ENCODE measurements at places on chromosomes 2 and 18. TPM values are rescaled to one million over a fixed set of nuclear protein-coding genes. Genes with fewer than 3 reads are reported as not detected.

GRCh38 chr2:217482056-217482710 is 520.6 kb downstream of the TNS1 start:
- DNase-seq: no peak

- DNase-seq: no peak
Measured at GRCh38 chr18:13826209-13826608, 2.3 kb downstream of the MC5R start.

GRCh38 chr18:12091538-12092141 is 2.0 kb upstream of the ANKRD62 start:
- no peak for DNase-seq

DNA sequence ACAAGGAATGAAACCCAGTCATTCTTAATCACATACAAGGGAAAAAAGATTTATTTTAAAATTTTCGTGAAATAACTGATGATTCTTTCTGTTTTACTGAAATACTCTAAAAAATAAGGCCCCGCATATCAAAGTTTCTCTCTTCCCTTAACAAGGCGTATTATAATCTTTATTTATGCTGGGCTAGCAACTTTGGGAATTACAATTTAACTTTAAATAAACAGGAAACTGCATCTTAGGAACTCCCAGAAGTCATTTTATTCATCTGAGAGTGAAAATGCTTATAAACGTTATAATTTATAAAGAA is 166.7 kb downstream of the TCF4 start:
- DNase-seq: no peak

DNA sequence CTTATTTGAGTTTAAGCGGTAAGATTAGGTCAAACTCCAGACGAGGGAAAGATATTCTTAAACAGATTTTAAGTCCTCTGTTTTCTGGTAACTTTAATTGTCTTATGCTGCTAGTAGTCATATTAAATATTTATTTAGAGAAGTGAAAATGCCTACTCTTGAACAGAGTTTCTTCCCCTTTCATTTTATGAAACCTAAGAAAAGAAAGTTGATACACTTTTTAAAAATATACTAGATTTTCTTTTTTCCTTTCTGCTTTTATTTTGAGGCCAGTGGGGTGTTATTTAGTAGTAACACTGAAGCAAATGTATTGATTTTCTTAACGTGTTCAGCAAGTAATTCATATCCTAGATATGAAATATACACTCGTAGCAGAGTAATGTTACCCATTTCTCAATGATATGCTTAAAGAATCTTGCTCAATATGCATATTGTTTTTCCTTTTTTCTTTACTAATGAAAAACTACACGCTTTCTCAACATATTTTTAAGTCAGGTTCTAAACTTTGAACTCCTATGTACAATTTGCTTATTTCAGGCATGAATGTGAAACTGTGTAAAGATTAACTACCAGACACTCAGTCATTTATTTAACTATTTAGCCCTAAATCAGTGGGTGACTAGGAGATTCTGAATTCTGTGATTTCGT is 691 bp downstream of the KYNU start:
- no peak for DNase-seq

DNA sequence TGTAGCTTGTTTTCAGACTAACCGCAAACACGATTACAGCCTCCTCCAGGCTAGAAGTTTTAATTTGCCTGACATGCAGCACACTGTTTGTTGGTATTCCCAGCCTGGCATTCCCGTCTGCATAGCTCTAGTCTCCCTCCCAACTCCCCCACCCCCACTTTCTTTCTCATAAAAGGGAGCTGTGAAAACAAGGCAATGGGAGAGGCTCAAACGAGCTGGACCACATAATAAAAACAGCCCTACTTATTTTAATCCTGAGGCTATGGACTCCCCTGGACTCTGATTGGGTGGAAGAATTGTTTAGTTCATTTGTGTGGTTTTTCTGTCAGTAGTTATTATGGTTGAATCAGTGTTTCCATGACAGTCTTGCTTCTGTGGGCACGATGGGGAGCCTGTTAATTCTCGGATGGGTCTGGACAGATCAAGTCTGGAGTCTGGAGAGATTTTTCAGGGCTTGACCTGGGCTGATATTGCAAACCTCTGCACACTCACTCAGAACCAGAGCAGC is 1.2 kb downstream of the STON1 start:
- DNase-seq: no peak

- no peak for DNase-seq
Measured at GRCh38 chr18:9684881-9685614, 23.1 kb upstream of the RAB31 start.

DNA sequence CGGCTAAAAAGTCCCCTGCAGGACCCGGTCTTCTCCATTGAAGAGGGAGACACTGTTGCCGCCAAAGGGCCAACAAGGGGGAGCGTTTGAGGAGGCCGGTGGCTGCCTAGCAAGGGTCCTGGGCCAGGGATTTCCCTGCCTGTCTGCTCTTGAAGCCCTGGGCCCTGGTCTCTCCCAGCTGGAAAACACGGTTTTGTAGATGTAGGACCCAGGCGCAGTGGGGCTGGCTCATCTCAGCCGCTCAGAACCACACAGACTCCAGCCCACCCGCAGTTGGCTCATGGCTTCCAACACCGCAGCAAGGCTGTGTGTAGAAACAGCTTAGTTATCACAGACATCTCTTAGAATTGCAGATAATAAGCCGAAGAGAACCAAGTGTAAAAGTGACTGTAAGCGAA is 57.1 kb upstream of the TWIST2 start:
- DNase-seq: no peak

DNA sequence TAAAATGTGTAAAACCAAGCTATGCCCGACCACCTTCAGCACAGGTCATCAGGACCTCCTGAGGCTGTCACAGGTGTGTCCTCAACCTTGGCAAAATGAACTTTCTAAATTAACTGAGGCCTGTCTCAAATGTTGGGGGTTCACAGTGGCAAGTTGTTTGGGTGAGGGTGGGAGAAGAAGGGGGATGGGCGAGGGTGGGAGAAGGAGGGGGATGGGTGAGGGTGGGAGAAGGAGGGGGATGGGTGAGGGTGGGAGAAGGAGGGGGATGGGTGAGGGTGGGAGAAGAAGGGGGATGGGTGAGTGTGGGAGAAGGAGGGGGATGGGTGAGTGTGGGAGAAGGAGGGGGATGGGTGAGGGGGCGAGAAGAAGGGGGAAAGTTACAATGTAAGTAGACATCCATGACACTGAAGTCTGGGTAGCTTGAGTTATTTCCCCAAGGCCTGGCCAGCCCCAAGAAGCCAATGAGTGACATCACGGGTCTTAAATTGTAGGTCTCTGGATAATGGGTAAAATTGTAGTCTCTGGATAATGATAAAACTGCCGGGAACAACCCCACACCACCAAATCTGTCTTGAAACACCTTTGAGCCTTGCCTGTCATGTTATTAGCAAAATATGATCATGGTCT is 56.3 kb downstream of the TIMM21 start:
- no peak for DNase-seq

DNA sequence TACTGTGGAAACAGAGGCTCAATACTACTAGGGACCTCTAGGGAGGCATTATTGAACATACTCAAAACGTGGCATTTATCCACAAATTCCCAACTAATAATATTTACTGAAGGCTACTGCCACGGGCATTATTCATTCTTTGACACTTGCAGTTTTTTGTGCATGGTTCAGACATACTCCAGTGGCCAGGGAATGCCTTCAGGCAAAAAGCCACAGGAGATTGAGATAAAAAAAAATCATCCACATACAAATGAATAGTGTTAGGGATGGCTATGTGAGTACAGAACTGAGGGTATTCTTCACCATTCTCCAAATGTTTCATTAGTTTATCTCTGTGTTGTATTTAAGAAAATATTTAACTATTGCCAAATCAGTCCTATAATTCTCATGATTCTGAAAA is 974.9 kb upstream of the PIK3C3 start:
- DNase-seq: no peak

DNA sequence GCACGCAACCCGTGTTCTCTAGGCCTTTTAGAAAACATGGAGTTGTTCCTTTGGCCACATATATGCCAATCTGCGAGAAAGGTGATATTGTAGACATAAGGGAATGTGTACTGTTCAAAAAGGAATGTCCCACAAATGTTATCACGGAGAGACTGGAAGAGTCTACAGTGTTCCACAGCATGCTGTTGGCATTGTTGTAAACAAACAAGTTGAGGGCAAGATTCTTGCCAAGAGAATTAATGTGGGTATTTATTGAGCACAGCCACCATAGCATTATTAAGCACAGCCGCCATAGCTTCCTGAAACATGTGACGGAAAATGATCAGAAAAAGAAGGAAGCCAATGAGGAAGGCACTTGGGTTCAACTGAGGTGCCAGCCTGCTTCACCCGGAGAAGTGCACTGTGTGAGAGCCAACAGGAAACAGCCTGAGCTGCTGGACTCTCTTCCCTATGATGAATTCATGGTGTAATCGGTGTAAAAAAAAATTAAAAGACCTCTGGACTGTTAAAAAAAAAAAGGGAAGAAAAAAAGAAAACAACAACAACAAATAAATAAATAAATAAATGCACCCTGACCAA is 29.0 kb upstream of the REL start:
- no peak for DNase-seq

- no peak for DNase-seq
Measured at GRCh38 chr2:20044778-20045177, 6.7 kb downstream of the LAPTM4A start.

DNA sequence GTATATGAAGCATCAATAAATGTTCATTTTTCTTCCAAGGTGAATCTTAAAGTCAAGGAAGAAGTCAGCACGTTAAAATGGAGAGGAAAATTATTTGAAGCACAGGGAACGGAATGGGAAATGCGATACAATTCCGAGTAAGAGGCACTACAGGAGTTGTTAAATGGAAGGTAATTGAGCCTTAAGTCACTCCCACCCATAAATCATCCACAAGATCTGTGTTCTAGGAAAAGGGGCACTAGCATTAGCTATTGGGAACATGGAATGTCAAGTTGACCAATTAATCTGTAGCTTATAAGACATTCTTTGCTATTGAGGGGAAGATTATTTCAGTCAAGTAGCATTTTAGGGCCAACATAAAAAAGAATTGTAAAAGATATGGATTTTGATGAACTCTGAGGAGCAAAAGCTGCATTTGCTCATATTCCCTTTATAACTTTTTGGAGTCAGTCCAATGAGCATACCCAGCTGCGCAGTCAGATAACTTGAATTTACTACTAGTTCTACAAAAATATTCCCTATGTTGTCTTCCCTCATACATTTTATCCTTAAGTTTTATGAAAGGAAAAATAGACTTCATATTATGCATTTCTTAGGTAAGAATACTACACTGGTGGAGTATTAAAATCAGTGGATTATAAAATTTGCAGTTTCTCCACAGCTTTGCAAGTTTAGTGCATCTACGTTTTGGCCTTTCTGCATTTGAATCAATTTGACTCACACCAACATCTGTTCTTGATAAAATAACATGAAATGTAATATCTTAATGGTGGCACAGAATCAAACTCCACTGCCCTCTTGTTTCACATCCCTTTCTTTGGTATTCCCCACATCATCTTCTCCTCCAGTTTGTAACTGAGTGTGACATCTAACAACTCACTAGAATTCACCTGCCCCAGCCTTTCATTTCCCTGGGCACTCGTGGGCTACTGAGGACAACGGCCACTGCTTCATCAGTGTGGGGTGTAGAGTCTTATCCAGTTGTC is 95.6 kb downstream of the SP3 start:
- DNase-seq: no peak

- DNase-seq: peak; percentile 55
Measured at GRCh38 chr18:58314284-58314683, 270.3 kb downstream of the NEDD4L start.

DNA sequence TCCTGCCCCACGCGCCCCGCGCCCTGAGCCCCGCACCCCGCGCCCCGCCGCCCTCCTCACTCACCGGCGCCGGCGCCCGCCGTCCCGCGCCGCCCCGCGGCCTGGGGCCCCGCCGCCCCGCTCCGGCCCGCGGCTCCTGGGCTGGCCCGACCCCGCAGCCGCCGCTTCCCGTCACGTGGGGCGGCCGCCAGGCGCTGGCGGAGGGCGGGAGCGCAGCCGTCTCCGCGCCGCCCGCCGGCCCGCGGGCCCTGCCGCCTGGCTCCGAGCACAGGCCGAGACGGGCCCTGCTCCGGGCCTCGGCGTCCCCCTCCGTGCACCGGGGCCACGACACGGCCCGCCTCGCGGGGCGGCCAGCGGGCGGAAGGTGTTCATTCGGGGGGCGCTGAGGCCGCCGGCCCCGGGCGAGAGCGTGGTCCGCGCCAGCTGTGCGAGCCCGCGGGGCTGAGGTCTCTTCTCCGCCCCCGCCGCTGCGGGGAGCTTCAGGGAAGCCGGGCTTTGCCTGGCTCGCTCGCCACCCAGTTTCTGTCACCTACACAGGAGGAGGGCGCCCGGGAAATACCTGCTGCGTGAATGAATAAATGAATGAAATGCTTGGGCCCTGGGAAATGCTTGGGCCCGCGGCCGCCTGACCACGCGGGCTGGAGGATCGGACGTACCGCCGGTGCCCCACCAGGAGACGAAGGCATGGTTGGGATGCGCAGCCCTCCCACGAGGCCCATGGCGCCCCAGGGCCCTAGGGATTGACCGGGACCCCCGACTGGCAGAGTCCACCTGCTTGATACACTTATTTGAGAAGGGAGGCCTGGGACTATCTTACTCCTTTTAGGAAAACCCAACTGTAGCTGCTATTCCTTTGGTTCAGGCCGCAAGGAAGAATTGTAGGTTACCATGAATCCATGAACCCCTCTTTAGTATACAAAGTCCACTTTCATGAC is at the start of gene TGFBRAP1:
Gene TGFBRAP1, minus strand, starts transcription at position 175 of the 935 bp plus-strand sequence. CDS start 21,434 bp downstream, outside the sequence.
- no peak for DNase-seq

DNA sequence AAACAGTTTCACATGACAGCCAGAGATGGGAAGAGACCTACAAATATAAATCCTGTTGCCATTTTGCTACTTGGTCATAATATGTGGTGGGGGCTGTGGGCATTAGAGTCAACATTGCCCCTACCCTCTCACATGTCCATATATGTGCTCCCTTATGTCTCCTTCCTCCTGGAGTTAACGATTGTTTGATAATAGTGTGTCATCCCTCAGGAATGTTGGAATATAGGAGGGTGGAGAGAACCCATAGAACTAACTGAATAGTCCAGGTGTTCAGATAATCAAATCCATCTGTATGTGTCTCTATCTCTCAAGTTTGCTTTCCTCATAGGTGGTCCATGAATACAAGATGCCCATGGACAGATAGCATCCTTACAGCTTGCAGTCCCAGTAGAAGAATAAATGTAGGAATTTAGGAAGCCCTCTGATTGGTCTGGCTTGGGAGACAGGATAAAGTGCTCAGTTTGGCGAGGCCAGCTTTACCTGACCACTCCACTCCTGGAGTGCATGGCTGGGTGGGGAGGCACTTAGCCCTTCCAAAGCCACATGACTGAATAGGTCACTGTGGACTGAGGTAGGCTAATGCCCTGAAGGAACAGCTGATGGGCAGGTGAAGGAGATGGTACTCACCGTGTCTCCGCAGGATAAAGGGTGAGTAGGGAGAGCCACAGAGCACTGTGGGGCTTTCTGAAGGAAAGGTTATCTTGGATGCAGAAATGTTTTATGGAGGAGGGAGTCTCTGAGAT is 166.9 kb downstream of the CDCA7 start:
- no peak for DNase-seq

The FAM210A gene
- polyA plus RNA-seq: 10.9 TPM

The NEMP2 gene
- polyA plus RNA-seq: 3.5 TPM

The CHRND gene
- not detected for polyA plus RNA-seq

The NRP2 gene
- 106 TPM for polyA plus RNA-seq

The CCDC85A gene
- polyA plus RNA-seq: not detected

The SRD5A2 gene
- not detected for polyA plus RNA-seq

The FAM124B gene
- polyA plus RNA-seq: not detected

The C1QL2 gene
- polyA plus RNA-seq: not detected

The TMEM178A gene
- polyA plus RNA-seq: 1.2 TPM

The SMYD1 gene
- not detected for polyA plus RNA-seq

The PCBP1 gene
- polyA plus RNA-seq: 63.8 TPM

Data from AG04450 (cell line).